Immature natural killer cell (primary cell): ENCODE measurements at places on chromosomes 11 and 22. TPM values are rescaled to one million over a fixed set of nuclear protein-coding genes. Genes with fewer than 3 reads are reported as not detected.

The CCND1 gene
- 1.3 TPM for polyA plus RNA-seq

The OR5W2 gene
- polyA plus RNA-seq, result not detected

The XBP1 gene
- polyA plus RNA-seq, result 1,153 TPM

The ADAMTS15 gene
- polyA plus RNA-seq, result not detected

The SLC22A25 gene
- polyA plus RNA-seq, result not detected

The GLYATL2 gene
- polyA plus RNA-seq, result not detected

The TEX12 gene
- polyA plus RNA-seq, result 0.78 TPM
